AG09309 (cell line): ENCODE measurements at places on chromosomes 13 and 19.

DNA sequence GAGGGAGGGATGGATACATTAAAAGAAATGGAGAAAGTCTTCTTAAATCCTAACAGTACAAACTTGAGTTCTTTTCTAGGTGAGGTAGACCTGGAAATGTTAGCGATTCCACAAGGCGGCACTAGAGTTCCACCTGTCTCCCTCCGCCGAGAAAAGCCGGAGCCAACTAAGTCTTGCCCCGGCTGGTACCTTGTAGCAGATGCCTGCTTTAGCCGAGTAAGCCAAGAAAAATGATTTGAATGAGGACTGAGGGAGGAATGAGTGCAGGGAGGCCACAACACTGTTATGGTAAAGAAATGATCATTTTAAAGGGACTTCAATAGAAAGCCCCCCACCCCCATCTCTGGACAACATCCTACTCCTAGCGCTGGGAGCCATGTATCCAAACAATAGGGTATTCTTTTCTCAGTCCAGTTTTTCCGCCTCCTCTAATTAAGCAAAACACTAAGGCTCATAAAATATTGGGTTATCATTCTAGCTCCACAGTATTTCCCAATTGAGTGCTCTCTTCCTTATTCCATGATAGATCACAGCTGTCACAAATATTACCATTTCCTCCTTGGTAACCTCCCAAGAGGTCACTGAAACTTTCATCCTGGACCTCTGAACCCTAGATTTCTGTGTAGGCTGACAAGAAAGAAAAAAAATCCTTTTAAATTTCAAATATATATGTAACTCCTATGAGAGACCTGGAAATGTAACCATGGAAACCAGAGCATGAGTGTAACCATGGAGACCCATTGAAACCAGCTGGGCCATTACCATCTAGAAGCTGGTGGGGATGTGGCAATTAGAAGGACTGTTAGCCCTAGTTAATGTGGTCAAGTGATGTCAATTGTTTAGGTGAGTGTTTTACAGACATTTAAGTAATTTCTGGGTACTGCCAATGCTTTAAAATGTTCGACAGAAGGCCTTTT is 58.3 kb downstream of the GPALPP1 start:
- peak; percentile 64 for DNase-seq

GRCh38 chr19:30671622-30672051 is 299.5 kb downstream of the ZNF536 start:
- DNase-seq = no peak

GRCh38 chr13:21534760-21535159 is 69.2 kb downstream of the MICU2 start:
- DNase-seq = no peak

- DNase-seq = no peak
These were observed 25.4 kb downstream of the RAB20 start for GRCh38 chr13:110536006-110536693.

- no peak for DNase-seq
These were observed 5.3 kb downstream of the CATSPERG start for GRCh38 chr19:38340927-38341326.

GRCh38 chr19:2590630-2591399 is 111.7 kb downstream of the GNG7 start:
- no peak for DNase-seq

- DNase-seq = no peak
These were observed 12.0 kb downstream of the DLEU7 start for GRCh38 chr13:50831512-50831911.

GRCh38 chr19:6495947-6496346 is 6.2 kb downstream of the TUBB4A start:
- no peak for DNase-seq

GRCh38 chr13:44680746-44681355 is 104.7 kb upstream of the TSC22D1 start:
- DNase-seq = no peak

DNA sequence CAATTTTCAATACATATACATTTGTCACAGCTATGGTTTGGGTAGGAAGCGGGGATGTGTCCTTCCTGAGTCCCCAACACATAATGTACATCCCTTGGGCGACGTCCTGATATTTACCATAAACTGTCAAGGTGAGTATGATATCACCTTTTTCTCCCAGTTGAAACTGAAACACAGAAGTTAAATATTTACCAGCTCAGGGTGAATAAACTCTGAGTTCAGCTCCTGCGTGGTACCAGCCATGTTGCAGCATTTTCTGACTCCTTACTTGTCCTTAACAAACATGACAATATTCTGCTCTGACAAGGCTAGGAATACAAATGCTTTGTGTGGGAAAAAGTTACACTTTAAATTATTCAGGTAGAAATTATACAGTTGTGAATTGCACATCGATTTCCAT is 294.2 kb downstream of the TEX29 start:
- DNase-seq = no peak

GRCh38 chr19:7867092-7867844 is 6.9 kb downstream of the PRR36 start:
- DNase-seq = no peak

DNA sequence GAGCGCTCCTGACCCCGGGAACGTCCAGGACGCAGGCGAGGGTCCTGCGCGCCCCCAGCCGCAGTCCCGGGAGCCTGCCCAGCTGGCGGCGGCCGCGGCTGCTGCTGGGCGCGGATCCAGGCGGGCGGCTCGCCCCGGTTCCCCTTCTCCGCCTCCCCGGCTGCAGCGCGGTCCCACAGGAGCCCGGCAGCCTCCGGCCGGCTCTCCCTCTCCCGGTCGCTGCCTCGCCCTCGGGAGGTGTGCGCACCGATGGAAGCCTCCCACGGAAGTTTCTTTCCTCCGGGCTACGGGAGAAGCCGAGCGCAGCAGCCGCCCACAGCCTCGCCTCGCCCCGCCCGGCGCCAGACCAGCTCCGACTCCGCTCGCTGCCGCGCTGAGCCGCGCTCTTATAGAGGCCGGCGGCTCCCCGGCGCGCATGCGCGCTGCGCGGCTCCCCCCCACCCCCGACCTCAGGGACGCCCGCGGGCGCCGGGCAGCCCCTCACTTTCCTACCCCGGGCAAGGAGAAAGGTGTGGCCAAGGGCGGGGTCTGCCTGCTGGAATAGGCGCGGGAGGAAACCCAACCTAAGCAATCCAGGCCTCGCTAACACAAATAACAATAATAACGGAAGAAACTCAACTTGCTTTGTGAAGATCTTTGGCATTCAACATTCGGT is at the start of gene SHISA2:
SHISA2 (minus strand) TSS at position 360 of the 655 bp plus-strand sequence. CDS start 1,041 bp downstream, outside the sequence.
- DNase-seq = no peak

DNA sequence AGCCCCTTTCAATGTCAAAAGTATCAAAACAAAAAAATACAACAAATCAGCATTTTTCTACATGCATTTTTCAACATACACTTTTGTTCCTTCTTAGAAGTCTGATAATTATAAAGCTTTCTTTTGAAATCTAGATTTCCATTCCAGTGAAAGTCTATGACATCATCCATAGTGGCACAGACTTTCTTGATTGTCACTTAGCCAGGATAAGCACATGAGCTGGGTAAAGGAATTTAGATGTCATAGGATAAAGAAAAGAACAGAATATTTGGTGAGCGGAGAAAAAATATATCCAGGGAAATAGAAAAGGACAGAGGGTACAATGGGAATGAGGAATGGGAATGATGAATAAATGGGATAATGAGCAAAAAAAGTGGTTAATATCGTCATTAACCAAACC is 15.1 kb upstream of the TRPC4 start:
- DNase-seq = no peak

DNA sequence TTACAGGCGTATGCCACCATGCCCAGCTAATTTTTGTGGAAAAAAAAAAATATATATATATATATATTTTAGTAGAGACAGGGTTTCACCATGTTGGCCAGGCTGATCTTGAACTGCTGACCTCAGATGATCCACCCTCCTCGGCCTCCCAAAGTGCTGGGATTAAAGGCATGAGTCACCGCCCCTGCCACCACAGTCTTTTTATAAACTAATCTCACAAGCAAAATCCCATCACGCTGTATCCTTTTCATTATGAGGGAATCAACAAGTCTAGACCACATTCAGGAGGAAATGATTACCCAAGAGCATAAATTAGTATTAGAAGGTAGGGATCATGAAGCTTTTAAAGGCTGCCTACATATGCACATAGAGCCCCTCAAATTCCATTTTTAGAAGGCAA is 210.6 kb upstream of the NBEA start:
- no peak for DNase-seq

- no peak for DNase-seq
These were observed 150.3 kb upstream of the TSHZ3 start for GRCh38 chr19:31499281-31500196.

GRCh38 chr13:34347784-34348573 is 530.0 kb downstream of the RFC3 start:
- DNase-seq = no peak

- DNase-seq = no peak
These were observed 10.5 kb upstream of the PRR19 start for GRCh38 chr19:42291435-42291810.

DNA sequence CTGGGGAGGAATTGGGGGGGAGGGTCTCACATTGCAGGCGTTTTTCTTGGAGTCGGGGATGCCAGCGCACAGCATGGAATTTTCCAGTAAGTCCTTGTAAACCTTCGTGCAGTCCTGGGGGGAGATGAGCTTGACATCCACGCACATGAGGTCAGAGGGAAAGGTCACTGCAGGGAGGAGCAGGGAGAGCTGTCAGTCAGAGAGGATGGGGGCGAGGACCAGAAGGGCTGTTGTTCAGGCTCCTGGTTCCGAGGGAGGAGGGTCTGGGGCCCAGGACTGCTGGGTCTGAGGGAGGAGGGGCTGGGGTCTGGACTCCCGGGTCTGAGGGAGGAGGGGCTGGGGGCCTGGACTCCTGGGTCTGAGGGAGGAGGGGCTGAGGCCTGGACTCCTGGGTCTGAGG is 4.0 kb downstream of the KLK7 start:
- DNase-seq = no peak

DNA sequence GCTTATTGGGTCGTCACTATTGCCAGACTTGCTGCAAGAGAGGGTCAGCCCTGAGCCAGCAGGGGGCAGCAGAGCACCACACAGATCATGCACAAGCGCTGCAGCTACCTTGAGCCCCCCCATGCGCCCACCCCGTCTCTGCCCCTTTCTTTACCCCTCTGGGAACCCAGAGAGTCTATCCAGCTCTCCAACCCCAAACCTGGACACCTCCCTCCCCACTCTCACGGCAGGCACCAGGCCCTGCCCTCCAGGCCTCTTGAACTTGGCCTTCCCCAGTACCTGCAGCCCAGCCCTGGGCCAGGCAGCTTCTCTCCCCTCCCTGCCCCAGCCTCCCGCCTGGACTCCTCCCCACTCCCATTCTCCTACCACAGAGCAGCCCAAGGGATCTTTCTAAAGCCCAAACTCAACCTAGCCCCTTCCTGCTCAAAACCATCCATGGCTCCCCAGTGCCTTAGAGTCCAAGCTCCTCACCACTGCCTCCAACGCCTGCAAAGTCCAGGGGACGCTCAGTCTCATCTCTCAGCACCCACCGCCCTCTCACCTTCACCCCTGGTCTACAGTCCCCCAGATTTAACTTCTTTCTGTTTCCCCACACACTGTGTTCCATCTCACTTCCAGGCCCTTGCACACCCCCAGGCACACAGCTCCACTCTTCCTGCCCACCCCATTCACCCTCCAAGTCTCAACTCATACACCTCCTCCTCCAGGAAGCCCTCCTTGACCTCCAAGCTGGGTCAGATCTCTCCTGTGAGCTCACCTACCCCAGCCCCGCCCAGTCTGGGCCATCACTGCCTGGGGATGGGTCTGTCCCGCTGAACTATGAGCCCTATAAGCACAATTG is 9.4 kb upstream of the CEACAM16 start:
- DNase-seq = peak; percentile 10

DNA sequence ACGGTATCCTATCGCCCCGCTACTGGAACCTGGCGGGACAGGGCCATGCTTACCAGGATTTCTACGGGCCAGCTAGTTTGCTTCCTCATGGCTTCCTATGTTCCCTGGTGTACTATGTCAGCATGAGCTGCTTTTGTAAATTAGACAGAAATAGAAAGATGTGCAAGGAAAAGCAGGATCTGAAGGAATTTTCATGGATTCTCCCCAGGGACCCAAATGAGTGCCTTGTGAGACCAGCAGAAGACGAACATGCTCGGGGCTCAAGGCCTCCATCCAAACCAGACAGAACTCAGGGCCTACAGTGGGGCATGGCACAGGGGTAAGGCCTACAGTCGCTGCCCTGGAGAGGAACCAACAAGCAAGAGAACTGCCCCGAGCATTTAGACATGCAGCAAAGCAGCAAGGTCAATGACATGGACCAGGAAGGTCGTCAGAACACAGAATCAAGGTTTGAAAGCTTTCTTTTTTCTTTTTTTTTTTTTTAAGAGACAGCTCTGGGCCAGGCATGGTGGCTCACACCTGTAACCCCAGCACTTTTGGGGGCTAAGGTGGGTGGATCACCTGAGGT is 17.3 kb downstream of the EPS15L1 start:
- DNase-seq = no peak

GRCh38 chr13:99310382-99311031 is 3.3 kb upstream of the GPR183 start:
- peak; percentile 81 for DNase-seq

DNA sequence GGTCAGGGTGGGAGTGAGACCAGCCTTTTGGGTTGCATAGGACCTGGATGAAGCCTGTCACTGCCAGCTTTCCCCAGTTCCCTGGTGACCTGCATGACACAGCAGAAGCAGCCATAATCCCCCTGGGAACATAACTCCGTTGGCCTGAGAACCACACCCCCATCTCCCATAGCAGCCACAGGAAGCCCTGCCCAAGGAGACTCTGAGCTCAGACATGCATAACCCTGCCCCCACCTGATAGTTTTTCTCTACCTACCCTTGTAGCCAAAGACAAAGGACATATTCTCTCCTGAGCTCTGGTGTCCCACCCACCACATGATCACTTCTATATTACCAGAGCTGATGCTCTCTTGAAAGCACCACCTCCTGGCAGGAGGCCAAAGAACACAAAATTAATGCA is 413.5 kb upstream of the HTR2A start:
- DNase-seq = no peak

DNA sequence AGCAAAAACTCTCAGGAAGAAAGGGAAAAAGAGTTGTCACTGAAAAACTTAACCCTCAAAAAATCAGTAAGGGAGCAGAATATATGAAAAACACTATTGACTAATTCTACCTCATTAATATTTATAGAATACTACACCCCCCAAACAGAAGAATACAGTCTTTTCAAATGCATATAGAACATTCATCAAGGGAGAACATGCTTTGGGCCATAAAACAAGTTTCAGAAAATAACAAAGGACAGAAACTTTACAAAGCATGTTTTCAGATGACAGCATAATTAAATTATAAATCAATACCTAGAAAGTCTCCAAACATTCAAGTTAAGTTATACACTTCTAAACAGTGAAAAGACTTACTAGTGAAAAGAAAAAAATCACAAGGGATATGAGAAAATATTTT is 30.5 kb downstream of the SOHLH2 start:
- DNase-seq = no peak

GRCh38 chr13:45209229-45209628 is 8.4 kb upstream of the KCTD4 start:
- DNase-seq = no peak

GRCh38 chr19:44846455-44847143 is 502 bp downstream of the NECTIN2 start:
- DNase-seq = no peak

GRCh38 chr13:46313432-46314257 is 73.4 kb downstream of the RUBCNL start:
- no peak for DNase-seq

- no peak for DNase-seq
These were observed 69.3 kb downstream of the NUFIP1 start for GRCh38 chr13:44920013-44920412.

GRCh38 chr19:49591731-49592485 is 926 bp downstream of the PRR12 start:
- DNase-seq = no peak

- DNase-seq = peak; percentile 21
These were observed 27.7 kb downstream of the MEIS3 start for GRCh38 chr19:47391510-47392223.

- peak; percentile 86 for DNase-seq
These were observed 344.1 kb downstream of the RFC3 start for GRCh38 chr13:34161931-34162543.
